ENCODE measurements at places on chromosomes 3 and 15. TPM values are rescaled to one million over a fixed set of nuclear protein-coding genes. Genes with fewer than 3 reads are reported as not detected.

Gene SNX1
- total RNA-seq, result 40.4 TPM

Gene PLIN1
- not detected for total RNA-seq

Gene PRKCD
- 2.2 TPM for total RNA-seq

Gene ISG20
- 2.2 TPM for total RNA-seq

Gene ROPN1
- total RNA-seq, result not detected

Gene DNAJA4
- total RNA-seq, result 2.0 TPM

Gene CHRNA7
- under 0.01 TPM for total RNA-seq

Gene GOLIM4
- 38.1 TPM for total RNA-seq

Gene RARRES1
- total RNA-seq, result 0.59 TPM

Gene CPN2
- not detected for total RNA-seq

All from subcutaneous preadipocyte (primary cell).